ENCODE measurements at places on chromosomes 11 and 22. TPM values are rescaled to one million over a fixed set of nuclear protein-coding genes. Genes with fewer than 3 reads are reported as not detected.

- H3K4me3 ChIP-seq = no peak overlapping the region
- H3K27ac ChIP-seq = no peak overlapping the region
- DNase-seq = no peak
- no peaks in the 10 kb centered on the region for H3K36me3 ChIP-seq
Measured at GRCh38 chr11:33819278-33820035, 45.1 kb upstream of the FBXO3 start.

DNA sequence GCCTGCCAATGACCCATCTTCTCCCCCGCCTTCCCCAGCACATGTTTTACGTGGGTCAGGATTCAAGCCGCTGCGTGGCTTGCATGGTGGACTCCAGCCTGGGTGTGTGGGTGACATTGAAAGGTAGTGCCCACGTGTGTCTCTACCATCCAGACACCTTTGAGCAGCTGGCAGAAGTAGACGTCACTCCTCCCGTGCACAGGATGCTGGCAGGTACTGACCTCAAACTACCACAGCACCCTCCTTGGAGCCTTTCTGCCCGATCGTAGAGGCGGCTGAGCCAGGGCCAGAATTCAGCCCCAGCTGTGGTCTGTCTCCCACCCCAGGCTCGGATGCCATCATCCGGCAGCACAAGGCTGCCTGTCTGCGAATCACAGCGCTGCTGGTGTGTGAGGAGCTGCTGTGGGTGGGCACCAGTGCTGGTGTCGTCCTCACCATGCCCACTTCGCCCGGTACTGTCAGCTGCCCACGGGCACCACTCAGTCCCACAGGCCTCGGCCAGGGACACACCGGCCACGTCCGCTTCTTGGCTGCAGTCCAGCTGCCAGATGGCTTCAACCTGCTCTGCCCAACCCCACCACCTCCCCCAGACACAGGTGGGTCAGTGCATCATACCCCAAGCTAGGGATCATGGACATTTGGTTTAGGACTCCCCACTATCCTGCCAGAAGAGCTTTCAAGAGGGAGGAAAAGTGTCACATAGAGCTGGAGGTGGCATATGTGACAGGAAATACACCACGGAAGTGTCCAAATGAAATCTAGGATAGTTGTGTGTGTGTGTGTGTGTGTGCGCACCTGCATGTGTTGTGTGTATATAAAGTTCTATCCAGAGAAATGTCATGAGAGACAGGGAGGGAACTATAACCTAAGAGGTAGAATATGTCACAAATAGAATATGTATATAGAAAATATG lies 10.6 kb upstream of the RELT start:
- no peak for DNase-seq
- H3K36me3 ChIP-seq = no peaks in the 10 kb centered on the region
- peaks cover 17% of the 10 kb centered on the region for H3K4me1 ChIP-seq
- H3K27me3 ChIP-seq = no peaks in the 10 kb centered on the region
- H3K27ac ChIP-seq = peak overlapping the region; percentile 85
- peak overlapping the region; percentile 26 for H3K4me3 ChIP-seq

The SLC16A8 gene
- total RNA-seq = not detected

- H3K4me3 ChIP-seq = no peak overlapping the region
- peaks cover 11% of the 10 kb centered on the region for H3K27me3 ChIP-seq
- H3K27ac ChIP-seq = no peak overlapping the region
- H3K36me3 ChIP-seq = no peaks in the 10 kb centered on the region
- H3K4me1 ChIP-seq = peaks cover 4% of the 10 kb centered on the region
- DNase-seq = no peak
Measured at GRCh38 chr22:43326331-43327156, 16.6 kb downstream of the SCUBE1 start.

DNA sequence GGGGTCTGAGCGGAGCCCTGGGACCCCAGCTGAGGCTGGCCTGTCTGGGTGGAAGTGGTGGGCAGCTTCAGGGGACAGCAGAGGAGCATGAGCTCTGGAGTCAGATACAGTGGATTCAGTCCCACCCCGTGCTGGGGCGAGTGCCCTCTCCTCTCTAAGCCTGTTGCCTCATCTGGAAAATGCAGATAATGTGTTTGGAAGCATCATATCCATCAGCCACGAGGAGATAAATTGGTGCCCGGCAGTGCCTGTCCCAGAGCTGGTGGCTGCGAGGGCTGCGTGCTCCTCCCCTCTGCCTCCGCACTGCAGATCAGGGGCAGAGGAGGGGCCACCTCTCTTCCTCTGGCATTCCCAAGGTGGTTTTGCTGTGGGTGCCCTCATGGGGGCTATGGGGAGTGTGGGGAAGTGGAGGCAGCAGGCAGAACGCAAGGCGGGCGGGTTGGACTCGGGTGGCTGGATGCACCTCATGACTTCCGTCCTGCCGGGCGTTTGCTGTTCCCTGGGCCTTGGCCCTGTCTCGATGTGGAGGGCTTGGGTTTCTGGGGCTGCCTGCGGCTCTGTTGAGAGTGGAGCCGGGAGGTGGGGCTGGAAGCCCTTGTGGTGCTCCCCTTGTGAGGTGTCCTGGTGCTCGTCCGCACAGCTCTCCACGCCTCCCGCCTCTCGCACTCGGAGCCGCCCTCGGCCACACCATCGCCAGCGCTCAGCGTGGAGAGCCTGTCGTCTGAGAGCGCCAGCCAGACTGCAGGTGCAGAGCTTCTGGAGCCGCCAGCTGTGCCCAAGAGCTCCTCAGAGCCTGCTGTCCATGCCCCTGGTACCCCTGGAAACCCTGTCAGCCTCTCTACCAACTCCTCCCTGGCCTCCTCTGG lies 20.9 kb downstream of the MICALL1 start:
- no peak overlapping the region for H3K4me3 ChIP-seq
- no peak overlapping the region for H3K27ac ChIP-seq
- H3K36me3 ChIP-seq = peaks cover 2% of the 10 kb centered on the region
- no peaks in the 10 kb centered on the region for H3K27me3 ChIP-seq
- DNase-seq = no peak

- H3K4me3 ChIP-seq = no peak overlapping the region
- no peak for DNase-seq
- H3K36me3 ChIP-seq = peaks cover 23% of the 10 kb centered on the region
- H3K4me1 ChIP-seq = peaks cover 63% of the 10 kb centered on the region
- H3K27me3 ChIP-seq = peaks cover 2% of the 10 kb centered on the region
- H3K27ac ChIP-seq = peak overlapping the region; percentile 74
Measured at GRCh38 chr11:35237860-35238715, 99.1 kb downstream of the CD44 start.

DNA sequence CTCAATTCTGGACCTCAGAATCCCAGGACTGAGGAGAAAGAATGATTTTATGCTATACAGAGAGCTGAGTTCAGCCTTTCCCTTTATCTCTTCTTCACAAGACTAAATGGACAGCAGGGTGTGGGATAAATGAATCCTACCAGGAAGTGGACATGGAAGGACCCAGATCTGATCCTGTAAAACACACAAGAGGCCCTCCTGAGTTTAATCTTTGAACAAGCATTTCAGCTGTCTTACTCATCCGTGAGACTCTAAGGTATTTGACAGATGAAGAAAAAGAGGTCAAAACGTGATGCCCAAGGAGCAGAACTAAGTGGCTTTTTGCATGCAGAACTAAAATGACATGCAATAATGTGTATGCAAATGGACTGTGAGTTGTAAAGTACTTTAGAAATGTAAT lies 511.3 kb downstream of the DLG2 start:
- DNase-seq = no peak
- H3K27me3 ChIP-seq = peaks cover 3% of the 10 kb centered on the region
- H3K4me1 ChIP-seq = no peaks in the 10 kb centered on the region
- no peaks in the 10 kb centered on the region for H3K36me3 ChIP-seq
- no peak overlapping the region for H3K4me3 ChIP-seq

DNA sequence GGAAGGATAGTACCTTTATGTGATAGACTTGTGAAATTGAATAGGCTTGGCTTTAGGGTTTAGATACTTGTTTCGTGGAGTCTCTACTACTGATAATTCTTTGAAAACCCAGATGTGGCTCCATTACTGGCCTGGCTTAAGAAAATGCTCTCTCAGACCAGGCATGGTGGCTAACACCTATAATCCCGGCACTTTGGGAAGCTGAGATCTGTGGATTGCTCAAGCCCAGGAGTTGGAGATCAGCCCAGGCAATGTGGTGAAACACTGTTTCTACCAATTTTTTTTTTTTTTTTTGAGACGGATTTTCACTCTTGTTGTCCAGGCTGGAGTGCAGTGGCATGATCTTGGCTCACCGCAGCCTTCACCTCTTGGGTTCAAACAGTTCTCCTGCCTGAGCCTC lies 40.9 kb downstream of the ATG13 start:
- peaks cover 18% of the 10 kb centered on the region for H3K36me3 ChIP-seq
- no peak overlapping the region for H3K27ac ChIP-seq
- H3K4me1 ChIP-seq = peaks cover 1% of the 10 kb centered on the region

- peak; percentile 63 for DNase-seq
- H3K27ac ChIP-seq = no peak within 1 kb of the TSS
- peaks cover 12% of the 10 kb centered on the region for H3K4me1 ChIP-seq
- H3K36me3 ChIP-seq = no peaks in the 10 kb centered on the region
Measured at GRCh38 chr11:119149018-119149785, at the start of gene ABCG4. Gene ABCG4, plus strand, starts transcription at chr11:119149052. Its CDS starts 914 bp downstream, at chr11:119149966.

All from activated naive CD8-positive, alpha-beta T cell treated with anti-CD3 and anti-CD28 coated beads, Interleukin-2, amount 10 ng/mL, durations not matched to agents 7 days and 5 days (primary cell).